ENCODE measurements at places on chromosomes 1 and 21.

DNA sequence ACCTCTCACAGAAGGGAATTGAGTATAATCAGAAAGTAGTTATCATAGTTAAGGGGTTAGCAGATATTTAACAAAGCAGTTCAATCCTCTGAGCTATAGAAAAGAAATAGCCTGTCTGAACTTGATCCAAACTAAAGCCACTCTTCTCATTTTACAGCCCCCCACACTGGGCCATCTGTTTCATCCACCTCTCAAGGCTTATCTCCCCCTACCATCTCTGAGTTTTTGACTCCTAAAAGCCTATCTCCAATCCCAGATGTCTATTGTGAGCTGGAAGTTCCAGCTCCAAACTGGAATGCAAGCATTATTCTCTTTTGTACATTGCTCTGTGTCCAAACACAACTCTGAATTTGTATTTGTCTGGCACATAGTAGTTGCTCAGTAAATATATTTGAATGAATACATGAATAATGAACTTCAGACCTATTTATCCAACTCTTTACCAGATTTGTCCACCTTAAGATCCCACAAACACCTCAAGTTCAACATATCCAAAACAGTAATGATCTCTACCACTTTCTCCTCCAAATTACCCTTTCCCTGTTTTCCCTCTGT, 98.1 kb downstream of the PLPP3 start:
- DNase-seq = no peak

DNA sequence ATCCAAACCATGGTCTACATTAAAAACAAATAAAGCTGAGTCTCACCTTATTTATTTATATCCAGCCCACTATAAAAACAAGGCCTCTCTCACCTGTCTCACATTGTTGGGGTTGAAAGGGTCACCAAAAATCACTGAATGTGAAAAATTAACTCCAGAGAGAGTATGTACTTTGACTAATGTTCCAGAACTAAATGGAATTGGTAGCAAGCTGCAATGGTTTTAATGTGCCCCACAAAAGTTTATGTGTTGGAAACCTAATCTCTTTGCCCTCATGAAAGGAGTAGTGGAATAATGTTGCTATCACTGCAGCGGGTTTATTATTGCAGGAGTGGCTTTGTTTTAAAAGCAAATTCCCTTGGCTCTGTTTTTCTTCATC, 230.3 kb downstream of the LTN1 start:
- no peak for DNase-seq

GRCh38 chr1:69438056-69438795, 129.5 kb upstream of the LRRC7 start:
- DNase-seq = no peak

DNA sequence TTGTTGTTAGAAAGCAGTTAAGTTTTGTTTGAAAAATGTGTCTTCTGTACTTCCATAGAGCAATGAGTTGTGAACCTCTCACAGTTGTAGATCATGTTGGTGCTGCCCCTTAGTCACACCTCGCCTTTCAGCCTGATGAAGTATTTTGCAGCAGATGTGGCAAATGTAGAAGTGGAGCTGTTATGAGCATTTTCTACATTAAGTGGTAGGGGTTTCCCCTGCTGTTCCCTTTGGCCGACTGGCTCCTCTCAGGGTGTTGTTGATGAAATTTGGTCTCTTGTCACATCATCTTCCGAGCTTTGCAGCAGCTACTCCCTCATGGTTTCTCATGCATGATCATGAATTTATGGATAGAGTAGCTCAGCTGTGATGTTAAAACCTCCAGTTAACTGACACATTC, 33.6 kb upstream of the DENND1B start:
- DNase-seq = no peak

DNA sequence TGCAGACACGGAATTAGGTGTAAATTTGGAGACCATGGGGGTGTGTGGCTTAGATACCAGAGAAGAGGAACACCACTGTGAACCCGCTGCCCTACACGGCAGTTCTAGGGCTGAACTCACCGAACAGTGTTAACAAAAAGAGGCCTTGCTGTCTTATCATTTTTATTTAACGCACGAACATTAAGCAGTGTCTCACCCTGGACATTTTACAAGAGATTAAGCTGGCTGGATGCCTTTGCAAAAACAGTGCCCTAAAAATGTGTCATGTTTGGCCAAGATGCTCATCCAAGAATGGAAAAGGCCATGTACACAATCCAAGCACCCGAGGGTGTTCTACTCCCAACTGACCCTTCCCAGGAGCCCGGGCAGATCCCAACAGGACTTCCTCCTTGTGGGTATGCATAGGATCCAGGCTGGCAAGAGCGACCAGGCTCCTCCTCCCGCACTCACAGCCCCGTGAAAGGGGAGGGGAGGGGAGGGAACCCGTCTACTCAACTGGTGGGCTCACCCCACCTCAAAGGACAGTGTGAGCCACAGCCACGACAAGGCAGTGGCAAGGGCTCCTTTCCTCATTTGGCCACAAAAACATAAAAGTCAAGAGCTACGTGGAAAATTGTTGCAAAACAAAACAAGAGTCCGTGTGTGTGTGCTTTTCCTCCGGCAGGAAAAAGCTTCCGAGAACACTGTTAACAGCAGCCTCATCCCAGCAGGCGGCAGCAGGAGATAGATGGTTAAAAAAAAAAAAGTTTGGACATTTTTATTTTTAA, 20.3 kb downstream of the C2CD2 start:
- DNase-seq = no peak

DNA sequence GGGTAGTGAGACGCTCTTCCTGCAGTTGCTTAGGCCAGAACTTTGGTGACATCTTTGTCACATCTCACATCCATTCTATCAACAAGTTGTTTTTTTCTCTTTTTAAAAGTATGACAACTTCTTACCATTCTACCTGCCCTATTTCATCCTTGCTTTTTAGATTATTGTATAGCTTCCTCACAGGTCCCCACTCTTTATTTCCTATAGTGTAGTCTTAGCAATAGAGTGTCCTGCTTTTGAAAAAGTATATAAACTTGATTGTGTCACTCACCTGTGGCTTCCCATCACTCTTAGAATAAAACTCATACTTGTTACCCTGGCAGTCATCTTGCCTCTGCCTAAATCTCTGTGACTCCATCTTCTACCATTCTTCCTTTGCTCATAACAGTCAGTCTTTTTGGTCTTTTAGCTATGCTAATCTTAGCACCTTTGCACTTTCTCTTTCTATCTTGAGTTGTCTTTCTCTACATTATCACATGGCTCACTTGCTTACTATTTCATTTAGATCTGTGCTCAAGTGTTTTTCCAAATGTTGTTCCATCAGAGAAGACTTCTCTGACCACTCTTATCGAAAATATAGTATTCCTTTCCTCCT, 9.5 kb downstream of the CDC73 start:
- DNase-seq = no peak

DNA sequence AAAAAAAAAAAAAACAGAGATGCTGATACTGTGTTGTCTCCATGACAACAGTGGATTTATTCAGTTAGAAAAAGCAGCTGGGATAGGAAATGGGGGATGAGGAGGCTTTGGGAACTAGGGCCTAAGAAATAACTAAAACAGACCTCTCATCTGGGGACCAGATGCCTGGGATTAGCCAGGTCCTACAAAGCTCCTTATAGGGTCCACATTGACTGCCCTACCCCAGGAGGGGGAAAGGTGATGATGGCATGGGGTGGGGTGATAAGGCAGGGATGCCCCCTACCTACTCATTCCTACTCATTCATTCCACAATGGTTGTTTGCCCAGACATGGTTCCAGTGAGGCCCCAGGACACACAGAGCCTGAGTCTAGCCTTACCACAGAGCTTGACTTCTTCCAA, 131.2 kb downstream of the PLXNA2 start:
- DNase-seq = no peak

DNA sequence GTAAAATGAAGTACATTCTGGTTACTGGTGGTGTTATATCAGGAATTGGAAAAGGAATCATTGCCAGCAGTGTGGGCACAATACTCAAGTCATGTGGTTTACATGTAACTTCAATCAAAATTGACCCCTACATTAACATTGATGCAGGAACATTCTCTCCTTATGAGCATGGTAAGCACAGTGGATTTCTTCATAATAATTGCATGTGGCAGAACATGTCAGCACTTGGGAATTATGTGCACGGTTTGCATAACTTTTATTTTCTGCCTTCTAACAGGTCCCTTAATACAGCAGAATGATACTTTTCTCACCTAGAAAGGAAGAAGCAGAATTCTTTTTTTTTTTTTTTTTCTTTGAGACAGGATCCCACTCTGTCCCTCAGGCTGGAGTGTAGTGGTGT, 3.8 kb downstream of the CTPS1 start:
- no peak for DNase-seq

DNA sequence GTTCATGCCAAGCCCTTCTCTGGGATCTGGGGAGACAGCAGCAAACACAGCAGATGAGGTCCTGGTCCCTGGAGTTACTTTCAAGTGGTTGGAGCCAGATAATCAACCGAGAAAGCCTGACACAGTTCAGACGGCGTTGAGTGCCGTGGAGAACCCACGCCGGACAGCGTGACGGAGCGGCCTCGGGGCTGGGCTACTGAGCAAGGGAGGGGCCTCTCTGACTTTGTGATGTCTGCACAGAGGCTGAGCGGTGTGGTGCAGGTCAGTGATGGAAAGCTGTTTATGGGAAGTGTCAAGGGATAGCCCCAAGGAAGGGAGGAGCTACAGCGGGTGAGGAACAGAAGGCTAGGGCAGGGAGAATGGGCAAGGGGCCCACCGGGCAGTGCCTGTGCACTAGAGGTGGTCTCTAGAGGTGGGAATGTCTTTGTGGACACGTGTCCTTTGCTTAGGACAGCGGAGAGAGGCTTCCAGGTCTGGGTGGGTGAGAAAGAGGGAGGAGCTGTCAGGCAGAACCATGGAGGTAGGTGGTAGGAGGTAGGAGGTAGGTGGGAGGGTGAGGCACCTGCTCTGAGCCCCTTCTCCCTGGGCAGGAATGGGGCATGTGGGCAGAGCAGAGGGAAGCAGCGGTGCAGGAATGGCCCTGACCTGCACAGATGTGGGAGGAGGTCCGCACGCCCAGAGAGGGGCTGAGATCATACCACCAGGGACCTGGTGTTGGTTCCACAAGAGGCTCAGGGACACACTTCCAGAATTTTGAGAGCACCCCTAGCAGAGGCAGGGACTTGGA, 62.8 kb downstream of the RUNX3 start:
- peak; percentile 5 for DNase-seq

GRCh38 chr1:25023190-25023578, 93.1 kb upstream of the RUNX3 start:
- DNase-seq = no peak

DNA sequence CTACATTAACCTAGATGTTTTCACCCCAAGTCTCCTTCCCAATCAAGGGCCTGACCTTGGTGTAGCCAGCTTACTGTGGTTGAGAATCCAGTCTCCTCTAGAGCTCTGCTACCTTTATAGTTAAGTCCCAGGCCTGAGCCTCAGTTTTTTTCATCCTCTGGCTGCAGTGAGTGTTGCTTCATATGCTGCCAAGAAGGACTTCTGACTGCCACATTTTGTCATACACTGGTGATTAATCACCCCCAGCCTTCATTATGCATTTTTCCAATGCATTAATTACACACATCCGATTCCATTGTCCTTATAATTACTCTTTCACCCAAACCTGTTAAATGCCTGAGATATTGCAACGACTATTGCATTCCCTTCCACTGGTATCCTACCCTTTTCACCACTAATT, 66.3 kb upstream of the FGGY start:
- DNase-seq = no peak

GRCh38 chr21:30714946-30715345, 3.6 kb downstream of the KRTAP21-3 start:
- no peak for DNase-seq

- DNase-seq = no peak
These were observed 109.6 kb upstream of the DPYD start for GRCh38 chr1:98030483-98030882.

DNA sequence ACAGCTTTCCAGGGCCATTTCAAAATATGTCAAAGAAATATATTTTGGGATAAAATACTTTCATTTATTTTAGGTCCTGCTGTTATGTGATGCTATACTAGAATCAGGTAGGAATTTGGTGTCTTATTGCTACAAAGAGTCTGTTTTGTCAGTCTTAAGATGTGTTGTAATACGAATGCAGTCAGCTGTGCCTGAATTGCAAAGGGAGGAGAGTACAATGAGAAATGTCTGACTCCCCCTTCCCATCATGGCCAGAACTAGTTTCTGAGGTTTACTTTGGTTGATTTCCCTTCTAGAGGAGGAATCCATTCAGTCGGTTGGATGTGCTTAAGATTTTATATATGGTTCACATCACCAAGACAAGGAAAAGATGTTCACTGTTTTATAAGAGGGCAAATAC, 75.7 kb upstream of the TNFSF18 start:
- no peak for DNase-seq

Data from activated CD4-positive, alpha-beta memory T cell treated with anti-CD3 and anti-CD28 coated beads for 36 hours (primary cell).